ENCODE measurements at places on chromosomes 13 and 19. TPM values are rescaled to one million over a fixed set of nuclear protein-coding genes. Genes with fewer than 3 reads are reported as not detected.

Gene C19orf67
- not detected for total RNA-seq

Gene STOML3
- total RNA-seq: not detected

Gene CXCL17
- total RNA-seq: not detected

Gene CASP14
- not detected for total RNA-seq

Gene GRIK5
- total RNA-seq: 5.7 TPM

Gene TIMM44
- 51.6 TPM for total RNA-seq

Gene CYP4F2
- total RNA-seq: not detected

Gene HNRNPM
- total RNA-seq: 91.6 TPM

Gene PLK5
- total RNA-seq: not detected

Gene PDX1
- not detected for total RNA-seq

Gene ZNF382
- 9.1 TPM for total RNA-seq

Measured in pulmonary artery endothelial cell (primary cell).